ENCODE measurements at places on chromosomes 4 and X.
A peak's percentile ranks its signal among the peaks of the same experiment; 100 is the strongest.

DNA sequence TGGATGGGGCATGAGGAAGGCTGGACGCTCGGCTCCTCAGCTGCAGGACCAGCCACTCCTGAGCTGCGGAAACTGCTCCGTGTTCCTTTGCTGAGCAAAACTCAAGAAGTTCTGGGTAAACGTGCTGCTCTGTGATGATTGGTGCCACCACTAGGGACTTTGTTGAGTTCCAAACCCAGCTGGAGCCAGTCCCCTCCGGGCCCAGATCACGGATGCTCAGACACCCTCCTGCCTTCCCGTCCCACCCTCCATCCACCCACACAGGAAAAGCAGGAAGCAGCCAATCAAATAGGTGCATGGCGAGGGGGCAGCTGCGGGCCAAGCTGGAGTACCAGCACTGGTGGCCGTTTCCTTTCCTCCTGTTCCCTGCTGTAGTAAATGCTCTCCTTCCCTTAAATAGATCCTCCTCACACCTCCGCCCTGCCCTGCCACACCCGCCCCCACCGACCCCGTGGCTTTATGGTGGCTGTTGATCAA is 68.0 kb downstream of the ADRA2C start:
- peak; percentile 29 for ATAC-seq

DNA sequence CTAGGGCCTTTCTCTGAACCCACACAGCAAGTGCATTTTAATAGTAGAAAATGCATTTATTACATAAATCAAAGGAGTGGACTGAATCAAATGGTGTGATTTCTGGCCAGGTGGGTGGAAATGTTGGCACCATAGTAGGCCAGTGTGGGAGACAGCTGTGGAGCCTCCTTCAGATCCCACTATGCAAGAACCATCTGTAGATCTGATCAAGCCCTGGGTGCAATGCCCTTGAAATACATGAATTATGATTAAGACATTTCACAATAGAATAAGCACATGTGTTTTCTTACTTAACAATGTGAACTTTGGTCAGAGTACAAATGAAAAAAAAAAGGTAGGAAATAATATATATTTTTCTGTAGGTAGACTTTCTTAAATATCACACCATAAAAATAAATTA is 204.3 kb downstream of the PCDH7 start:
- peak; percentile 67 for ATAC-seq

GRCh38 chr4:94533405-94534223 is 81.9 kb downstream of the PDLIM5 start:
- ATAC-seq = no peak

- no peak for ATAC-seq
These were observed 64.5 kb upstream of the CLDN34 start for GRCh38 chrX:9902656-9903055.

DNA sequence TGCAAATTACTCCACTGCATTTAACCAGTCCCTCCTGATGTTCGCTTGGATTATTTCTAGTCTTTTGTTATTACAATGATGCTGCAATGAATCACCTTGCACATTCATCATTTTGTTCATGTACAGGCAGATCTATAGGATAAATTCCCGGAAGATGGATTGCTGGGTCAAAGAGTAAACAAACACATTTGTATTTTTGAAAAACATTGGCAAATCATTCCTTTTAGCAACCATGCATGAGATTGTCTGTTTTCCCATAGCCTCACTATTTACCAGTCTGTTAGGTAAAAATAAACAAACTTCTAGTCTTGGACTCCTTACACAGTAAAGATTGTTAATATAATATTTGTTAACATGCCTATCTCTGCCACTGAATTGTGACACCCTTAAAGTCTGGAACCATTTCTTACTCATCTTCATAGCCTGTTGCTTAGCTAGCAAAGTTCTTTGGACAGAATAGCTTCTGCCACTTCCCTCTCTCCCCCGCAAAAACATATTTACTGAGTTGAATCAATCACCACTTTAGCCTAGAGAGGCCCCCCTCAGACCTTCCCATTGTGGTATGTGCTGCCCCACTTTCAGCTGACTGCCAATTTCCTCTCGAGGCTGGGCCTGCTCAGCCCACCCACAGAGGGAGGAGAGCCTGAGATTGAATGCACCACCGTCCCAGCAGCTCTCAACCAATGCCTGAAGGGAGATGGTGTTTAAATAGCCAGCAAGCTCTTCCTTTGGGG is 108.4 kb upstream of the ATXN3L start:
- ATAC-seq = peak; percentile 79

- ATAC-seq = no peak
These were observed 669.2 kb upstream of the AADAT start for GRCh38 chr4:170758988-170759387.

DNA sequence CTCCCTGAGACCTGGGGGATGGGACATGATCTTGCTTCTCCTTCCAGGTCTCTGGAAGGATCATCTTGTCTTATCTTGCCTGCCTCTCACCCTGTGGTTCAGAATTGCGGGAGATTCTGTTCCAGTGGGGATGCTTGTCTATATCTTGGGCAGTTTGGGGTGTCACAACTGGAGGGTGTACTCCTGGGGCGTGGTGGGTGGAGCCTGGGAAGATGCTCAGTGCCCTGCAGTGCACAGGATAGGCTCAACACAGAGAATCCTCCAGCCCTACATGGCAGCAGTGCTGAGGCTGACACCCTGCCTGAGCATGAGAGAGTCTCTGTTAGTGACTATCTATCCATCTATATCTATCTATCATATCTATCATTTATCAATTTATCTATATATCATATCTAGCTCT is 7.7 kb downstream of the P2RY8 start:
- no peak for ATAC-seq

Measured in motor neuron (in vitro differentiated cells).